Stimulated activated naive CD8-positive, alpha-beta T cell treated with anti-CD3 and anti-CD28 coated beads, Interleukin-15, Interleukin-2, amounts not matched to agents 100 U/mL and 50 U/mL, for 24 hours (primary cell): ENCODE measurements at places on chromosomes 16 and 17.
A peak's percentile ranks its signal among the peaks of the same experiment; 100 is the strongest.

DNA sequence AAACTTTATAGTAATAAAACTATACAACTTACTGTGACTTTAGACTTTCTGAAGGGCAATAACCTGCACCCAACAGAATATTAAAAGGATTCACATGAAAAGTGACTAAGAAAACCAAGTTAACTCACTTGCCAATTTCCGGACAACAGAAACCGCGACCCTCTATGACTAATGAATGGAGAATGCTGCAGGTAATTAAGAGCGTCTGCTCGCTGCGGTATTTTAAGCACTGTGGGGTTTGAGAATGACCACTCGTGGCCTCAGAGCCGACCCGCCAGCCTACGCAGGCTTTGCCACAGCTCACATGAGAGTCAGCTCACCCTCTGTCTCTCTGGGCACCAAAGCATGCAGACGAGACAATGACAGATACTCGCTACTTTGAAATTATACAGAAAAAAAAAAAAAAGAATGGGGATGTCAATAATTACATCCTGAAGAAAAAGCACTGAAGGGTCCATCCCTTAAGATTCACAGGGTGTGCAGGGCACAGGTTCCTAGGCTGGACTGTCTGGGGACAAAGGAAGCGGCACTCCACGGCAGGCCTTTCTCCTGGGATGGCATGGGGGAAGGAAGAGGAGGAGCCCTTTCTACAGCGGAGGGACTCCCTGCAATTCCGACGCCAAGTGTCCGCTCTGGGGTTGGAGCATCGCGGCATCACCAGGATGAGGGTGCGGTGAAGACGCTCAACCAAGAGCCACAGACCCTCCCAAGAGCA, 35.0 kb downstream of the ZCCHC14 start:
- DNase-seq: peak; percentile 65

GRCh38 chr17:57425903-57426880, 169.9 kb downstream of the MSI2 start:
- DNase-seq: no peak

GRCh38 chr16:58814348-58814801, 80.3 kb upstream of the GOT2 start:
- peak; percentile 34 for DNase-seq

DNA sequence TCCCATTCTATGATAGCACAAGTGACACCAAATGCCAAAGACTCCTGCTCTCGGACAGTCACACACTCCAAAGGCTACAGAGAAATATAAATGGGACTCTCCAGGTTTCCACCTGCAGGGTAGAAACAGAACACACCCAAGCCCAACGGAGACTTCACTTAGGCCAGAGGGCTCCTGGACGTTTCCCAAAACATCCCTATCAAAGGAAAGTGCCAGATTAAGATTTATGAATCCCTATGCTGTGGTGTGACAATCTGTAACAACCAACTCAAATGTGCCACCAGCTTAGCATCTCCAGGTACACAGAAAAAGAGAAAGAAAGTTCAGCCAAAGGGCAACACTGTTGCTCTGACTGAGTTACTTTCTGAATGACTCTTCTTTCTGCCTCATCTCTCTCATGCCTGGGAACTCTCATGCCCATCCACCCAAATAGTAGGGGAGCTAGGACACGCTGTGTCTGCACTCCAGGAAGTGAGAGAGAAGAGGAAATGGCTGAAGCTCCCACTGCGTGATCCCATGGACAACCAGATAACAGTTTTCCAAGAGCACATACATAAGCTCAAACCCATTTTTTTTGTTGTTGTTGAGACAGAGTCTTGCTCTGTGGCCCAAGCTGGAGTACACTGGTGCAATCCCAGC, 49.7 kb downstream of the SMG6 start:
- DNase-seq: peak; percentile 34

- no peak for DNase-seq
Observed at GRCh38 chr16:84461413-84462295, 42.8 kb downstream of the MEAK7 start.

GRCh38 chr16:29686740-29687332, 7.9 kb downstream of the QPRT start:
- DNase-seq: no peak

DNA sequence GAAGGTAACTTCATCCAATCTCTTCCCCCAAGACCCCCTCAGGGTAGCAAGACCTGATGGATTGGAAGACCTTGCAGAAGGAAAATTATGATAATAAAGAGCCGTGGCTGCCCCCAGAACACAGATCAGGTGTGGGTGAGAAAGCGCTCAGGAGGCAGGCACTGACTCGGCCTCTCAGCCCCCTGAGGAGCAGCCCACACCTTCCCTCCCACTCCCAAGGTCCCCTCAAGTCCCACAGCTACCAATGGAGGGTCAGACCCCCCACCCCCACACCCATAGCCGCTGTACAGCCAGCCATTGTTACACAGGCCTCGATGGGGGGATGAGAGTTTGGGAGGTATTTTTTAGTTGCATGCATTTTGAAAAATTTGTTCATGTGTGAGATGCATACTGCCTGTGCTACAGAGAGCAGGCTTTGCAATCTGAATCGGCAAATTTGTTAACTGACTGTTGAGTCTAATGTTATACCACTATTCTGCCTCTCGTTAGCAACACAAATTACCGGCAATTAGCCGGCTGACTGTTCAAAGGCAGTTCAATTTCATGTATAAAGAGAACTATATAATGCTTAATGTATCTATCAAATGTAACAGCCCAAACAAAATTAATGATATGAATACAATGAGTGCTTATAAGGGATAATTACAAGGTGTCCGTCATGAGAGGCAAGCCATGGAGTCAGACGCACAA, 211.7 kb downstream of the C16orf78 start:
- DNase-seq: no peak

- peak; percentile 42 for DNase-seq
Observed at GRCh38 chr17:27846042-27846655, 45.8 kb upstream of the NOS2 start.

DNA sequence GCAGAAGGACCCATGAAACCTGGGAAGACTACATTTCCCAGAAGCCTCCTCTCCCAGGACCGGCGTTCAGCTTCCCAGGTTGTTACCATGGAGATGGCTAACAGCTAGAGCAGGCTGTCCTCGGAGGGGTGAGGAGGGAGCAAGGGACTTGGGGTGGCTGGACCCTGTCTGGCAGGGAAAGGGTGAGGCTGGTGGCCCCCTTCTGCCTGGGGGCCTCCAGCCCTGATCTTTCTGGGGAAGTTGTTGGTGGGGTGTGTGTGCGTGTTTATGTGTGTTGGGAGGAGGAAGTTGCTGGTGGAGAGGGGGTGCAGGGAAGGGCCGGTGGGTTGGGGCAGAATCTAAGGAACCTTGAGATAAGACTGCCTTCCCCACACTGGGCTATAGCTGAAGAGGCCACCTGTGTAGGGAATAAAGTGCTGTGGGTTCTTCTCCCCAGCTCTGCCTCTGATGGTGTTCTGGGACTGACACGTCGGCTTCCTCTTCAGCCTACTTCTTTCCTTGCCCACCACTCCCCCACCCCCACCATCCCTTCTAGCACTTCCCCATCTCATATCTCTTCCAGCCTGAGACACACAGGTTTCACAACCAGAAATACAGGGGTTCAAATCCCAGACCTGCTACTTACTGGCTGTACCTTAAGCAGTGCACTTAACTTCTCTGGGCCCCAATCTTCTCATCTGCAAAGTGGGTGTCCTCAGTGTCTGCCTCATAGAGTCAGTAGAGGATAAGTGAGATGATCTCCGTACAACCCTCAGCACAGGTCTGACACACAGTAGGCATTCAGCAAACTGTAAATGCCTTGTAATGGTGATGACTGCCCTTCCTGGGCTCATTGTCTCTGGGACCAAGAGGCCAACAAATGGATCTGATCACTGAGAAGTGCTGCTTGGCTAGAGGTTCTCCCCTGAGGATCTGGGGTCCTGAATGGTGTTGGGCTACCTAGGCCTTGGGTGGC, at the start of gene DRC7:
Gene DRC7 (plus strand): TSS at position 82 of the 955 bp plus-strand sequence. CDS start 3,144 bp downstream, outside the sequence.
- peak; percentile 34 for DNase-seq

DNA sequence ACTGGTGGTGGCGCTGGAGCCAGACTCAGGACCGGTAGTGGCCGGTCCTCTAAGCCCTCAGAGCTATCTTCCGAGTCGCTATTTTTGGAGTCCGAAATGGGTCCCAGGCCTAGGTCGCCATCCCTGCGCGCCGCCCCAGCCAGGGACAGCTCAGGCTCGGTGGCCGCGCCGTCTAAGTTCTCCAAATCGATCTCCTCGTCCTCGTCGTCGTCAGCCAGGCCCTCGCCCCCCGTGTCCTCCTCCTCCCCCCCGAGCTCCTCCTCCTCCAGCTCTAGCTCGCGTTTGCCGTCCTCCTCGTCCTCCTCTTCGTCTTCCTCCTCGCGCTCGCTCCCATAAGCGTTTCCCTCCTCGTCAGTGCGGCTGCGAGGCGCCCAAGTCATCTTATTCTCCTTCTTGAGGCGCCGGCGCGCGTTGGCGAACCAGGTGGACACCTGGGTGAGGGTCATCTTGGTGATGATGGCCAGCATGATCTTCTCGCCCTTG, 1.6 kb downstream of the IRX3 start:
- no peak for DNase-seq

DNA sequence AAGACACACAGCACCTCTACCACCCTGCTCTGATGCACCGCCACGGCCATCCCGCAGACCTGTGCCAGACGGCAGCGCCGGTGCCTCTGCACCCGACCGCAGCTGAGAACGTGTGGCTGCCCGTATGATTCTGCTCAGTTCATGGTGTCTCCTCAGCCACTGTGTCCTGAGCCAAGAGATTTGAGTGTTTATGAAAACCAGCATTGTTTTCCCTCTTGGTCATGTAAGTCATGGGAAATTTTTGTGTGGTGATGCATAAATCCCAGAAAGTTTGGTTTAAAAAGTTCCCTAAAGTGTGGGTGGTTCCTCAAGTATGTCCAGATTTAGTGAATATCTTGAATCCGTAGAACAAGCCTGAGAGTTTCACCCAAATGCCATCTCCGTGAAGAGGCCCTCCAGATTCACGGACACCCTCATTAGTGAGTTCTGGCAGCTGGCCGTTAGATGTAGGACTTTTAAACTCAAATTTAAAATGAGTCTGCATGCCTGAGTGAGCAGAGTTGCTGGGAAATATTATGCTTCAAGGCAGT, 57.6 kb downstream of the CDRT4 start:
- DNase-seq: no peak

DNA sequence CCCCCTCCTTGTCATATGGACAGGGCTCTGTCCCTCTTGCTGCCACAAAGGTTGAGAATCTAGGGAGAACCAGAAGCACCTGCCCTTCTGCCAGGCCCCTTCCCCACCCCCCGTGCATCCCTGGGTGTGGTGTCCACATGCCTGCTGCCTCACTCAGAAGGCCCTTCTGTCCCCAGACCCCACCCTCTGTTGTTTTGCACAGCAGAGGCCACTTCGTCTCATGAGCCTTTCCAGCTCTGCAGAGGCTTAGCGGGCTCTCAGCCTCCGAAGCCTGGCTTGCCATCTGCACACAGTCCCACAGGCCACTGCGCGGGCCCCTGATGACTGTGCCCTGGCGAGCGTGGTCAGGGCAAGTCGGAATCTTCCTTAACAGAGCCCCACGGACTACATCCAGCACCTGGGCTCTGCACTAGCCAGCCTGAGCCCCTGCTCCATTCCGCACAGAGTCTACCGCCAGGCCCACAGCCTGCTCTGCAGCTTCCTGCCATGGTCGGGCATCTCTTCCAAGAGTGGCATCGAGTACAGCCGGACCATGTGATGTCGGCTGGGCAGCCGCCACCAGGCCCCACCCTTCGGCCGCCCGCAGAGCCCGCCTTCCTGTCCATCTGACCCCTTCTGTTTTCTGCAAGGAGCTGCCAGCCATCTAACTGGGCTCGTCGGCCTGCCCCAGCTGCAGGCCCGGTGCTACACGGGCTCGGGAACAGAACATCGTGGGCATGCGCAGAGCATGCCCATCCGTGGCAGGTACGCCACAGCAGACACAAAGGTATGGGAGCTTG, 10.8 kb downstream of the C16orf90 start:
- DNase-seq: no peak
